ENCODE measurements at places on chromosomes 11 and 22.

GRCh38 chr11:4433856-4434255, 15.2 kb upstream of the OR52K2 start:
- DNase-seq: no peak

- DNase-seq: no peak
These were observed 12.3 kb upstream of the SOX10 start for GRCh38 chr22:37996515-37997246.

- no peak for DNase-seq
These were observed 4.0 kb downstream of the ANO3 start for GRCh38 chr11:26335903-26336302.

- DNase-seq: no peak
These were observed 38.4 kb downstream of the ZC3H12C start for GRCh38 chr11:110131386-110132123.

DNA sequence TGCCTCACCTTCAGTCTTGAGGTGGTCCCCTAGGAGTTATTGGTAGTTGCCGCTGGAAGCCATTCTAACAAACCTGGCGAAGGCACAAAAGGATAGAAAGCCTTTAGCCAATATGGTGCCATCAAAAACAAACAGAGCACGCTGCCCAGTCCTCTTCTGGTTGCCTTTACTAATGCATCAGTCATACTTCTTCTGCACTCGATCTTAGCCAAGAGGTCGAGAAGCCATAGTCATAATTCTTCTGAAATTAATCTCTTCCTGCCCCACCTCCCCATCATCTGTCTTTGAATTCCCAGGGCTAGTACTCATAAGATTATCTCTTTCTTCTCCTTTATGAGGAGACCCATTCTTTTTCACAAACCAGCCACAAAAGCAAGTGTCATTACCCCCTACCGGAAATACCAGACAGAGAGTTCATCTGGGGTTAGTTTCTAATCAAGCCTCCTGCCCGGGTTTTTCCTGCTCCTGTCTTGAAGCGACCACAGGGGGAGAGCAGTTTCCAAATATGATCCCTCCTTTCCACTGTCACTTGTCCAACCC, 21.4 kb upstream of the EHF start:
- no peak for DNase-seq

- no peak for DNase-seq
These were observed 105.4 kb upstream of the TIMP3 start for GRCh38 chr22:32696089-32696488.

DNA sequence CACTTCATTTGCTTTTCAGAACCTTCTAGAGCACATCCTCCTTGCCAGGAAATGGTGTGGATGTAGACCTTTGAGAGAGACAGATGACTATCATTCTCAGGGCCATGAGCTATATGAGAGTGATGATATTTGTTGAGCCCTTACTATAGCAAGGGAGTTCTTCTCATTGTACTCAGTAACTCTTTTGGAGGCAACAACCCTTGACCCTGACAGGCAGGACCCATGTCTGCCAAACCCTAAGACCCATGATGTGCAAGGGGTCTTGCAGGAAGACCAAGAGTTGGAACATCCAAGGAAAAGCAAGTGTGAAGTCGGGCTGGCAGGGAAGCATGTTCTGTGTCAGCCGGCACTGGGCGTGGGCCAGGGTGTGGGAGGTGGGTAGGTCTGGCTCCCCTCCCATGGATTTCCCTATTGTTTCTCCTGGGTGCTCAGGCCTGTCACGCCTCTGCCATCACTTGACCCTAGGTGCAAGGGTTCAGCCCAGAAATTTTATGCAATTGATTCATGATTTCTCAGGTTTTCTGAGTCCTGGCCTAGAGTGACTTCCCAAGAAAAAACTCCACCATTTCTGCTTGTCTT, 1.2 kb downstream of the FOLR3 start:
- no peak for DNase-seq

- DNase-seq: no peak
These were observed 1.3 kb upstream of the BDNF start for GRCh38 chr11:27701355-27702105.

DNA sequence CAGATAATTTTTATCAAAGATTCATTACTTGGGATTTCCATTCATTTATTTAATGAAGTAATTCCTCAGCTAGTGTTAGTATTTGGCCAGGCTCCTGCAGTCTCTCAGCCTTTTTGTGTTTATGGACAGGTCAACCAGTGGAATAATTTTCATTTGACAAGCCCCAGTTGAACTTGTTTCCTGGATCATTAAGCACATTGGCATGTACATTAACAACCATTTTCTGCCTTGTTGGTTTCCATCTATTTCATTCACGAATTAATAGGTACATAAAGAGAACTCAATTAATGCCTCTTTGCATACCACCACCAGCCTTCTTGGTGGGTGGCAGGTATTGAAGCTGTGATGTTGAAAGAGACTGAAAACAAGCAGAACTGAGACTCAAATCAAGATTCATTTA, 745.2 kb downstream of the KCNA4 start:
- no peak for DNase-seq

DNA sequence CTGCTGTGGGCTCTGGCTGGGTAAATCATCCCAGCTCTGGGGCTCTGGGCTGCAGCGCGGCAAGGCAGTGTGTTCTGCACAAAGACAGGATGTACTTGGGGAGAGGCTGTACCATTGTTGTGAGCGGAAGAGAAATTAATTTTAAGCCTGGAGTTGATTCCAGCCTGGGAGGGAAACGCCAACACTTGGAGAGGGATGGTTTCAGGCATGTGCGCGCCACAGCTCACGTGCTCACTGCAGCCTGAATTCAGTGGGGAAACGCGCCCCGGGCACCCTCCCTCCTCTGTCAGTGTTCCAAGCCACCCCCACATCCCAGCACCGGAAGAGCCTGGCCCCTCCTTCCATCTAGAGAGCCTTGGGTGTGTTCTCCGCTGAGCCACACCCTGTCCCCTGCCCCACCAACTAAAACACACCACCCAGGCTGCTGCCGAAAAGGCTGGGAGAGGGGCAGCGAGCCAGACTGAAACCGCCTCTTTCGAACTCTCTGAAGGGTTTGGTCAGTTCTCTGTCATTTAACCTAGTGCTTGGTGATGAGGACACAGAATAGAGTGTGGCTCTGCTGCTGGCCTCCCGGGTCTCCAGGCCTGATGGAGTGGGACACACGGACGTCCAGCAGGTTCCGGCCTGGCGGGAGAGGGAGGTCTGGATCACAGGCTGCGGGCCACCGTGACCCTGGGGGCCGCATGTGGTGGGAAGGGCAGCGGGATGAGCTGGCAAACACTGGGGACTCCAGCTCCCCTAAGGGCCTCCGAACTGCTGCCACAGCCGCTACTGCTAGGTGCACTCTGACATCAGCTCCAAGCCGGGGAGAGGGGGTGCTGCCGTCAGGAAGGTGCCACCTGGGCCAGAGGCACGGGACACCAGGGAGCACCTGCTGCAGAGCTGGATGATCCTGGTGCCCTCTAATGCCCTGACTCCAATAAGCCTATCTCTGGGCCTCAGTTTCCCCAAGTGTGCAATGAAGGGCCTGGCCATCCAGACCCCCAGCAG, 230.8 kb downstream of the CTTN start:
- no peak for DNase-seq

DNA sequence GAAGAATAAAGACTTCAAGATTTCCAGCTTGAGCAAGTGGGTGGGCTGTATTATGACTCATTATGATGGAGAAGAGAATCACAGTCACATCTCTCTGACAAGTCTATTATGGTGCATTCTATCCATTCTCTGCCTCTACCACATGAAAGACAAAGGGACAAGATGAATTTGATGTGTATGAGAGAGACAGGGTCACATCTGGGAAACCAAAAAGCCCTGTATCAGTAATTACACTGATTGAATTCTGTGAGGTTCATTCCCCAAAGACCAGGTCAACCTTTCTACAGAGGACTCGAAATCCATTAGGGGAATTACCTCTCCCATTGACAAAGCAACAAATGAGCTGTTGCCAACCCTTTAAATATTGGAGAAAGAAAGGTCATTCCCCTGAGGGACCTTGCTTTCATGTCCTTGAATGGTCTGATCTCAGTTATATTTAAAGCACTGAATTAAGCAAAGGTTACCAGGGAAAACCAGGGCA, 109.6 kb downstream of the USP35 start:
- DNase-seq: no peak

DNA sequence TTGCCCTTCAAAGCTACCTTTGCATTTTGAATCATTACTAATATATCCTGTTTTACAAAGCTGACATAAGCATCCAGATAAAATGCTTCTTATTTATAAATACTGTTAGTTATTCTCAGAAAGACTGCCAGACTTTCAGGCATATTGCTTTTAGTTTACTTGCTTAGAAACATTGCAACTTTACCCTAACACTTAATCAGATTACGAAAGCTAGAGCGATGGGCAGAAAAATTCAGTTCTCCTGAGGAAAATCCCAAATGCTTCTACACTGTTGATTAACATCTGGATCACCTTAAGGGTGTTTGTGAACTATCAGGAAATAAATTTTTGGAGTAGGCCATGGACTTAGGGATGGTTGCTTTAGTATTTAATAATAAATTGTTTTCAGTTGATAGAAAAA, 289.7 kb upstream of the MPPED2 start:
- DNase-seq: no peak

GRCh38 chr22:47776329-47776728, 1013.9 kb downstream of the TBC1D22A start:
- DNase-seq: no peak

DNA sequence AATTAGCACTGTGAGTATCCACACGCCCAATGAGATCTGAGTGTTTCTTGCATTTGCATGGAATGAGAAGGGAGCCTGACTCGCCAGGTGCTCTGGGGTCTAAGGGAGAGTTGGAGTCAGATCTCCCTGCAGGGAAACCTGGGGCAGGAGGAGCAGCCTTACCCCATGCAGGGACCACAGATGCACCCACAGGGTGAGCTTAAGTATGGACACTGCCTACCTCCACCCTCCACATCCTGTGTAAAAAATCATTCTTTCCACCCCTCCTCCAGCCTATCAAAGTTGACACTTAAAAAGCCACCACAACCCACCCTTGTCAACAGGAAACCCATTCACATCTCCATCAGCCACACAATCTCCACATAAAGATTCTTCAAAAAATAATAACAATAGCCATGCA, 67.0 kb upstream of the IGLL5 start:
- no peak for DNase-seq

DNA sequence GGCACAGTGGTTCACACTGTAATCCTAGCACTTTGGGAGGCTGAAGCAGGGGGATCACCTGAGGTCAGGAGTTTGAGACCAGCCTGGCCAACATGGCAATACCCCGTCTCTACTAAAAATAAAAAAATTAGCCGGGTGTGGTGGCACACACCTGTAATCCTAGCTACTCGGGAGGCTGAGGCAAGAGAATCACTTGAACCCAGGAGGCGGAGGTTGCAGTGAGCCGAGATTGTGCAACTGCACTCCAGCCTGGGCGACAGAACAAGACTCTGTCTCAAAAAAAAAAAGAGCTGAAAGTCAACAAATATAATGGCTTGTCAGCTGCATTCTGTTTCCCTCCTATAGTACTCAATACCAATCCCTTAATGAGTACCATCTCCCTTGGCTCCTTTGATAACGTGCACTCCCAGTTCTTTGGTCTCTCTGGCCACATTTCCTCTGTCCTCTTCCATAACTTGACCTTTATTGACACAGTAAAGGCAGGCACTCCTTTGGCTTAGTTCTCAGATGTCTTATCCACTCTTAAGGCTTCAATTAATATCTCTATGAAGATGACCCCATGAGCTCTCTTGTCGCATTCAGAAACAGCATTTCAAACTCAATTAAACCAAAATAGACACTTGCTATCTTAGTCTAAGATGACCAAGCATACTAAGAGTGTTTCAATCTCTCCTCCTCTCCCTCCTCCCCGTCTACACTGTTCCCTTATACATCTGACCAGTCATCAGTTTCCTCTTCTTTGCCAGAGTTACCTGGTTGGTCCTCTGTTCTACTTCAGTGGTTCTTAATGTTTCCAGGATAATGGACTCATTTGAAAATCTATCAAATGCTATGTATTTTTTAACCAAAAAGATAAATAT, 4.8 kb downstream of the MAPK1 start:
- no peak for DNase-seq

GRCh38 chr11:110160437-110160836, 67.2 kb downstream of the ZC3H12C start:
- no peak for DNase-seq

DNA sequence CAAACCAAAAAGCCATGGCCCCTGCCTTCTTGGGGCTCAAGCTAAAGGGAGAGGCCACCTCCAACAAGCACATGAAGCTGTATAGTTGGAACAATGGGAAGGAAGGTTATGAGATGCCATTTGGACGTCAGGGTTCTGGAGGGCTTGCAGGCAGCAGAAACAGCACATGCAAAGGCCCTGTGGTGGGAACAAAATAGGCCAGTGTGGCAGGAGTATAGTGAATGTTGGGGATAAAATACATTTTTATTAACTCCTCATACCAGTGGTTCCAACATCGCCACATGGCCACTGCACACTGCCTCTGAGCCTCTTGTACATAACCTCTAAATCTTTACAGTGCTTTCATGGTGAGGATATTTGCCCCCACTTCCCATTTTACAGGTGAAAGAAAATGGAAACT, 32.2 kb upstream of the MN1 start:
- no peak for DNase-seq

GRCh38 chr11:3920148-3920852, 64.8 kb downstream of the STIM1 start:
- DNase-seq: no peak

- DNase-seq: no peak
These were observed 79.7 kb downstream of the FBLN1 start for GRCh38 chr22:45582236-45582954.

- no peak for DNase-seq
These were observed 23.0 kb downstream of the PC start for GRCh38 chr11:66934950-66935779.

DNA sequence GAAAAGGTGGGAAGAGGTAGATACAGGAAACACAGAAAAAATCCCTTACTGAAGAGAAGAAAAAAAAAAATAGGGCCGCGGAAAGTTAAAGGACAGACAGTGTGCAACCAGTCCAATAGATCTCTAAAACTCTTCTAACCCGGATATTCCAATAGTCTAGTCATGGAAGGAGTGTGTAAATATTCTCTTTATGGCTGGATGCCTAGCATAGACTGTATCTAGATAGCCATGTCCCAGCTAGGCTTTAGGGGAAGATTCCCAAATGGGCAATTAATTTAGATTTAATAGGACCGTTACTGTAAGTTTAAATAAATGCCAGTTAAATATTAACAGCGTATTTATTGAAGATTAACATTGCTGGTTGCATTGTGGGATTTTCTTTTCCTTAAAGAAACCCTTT, 532.7 kb downstream of the NTM start:
- DNase-seq: no peak

GRCh38 chr11:65298655-65299179, 15.9 kb upstream of the CDC42EP2 start:
- DNase-seq: no peak

GRCh38 chr11:75152090-75152489, 1.2 kb downstream of the SLCO2B1 start:
- DNase-seq: no peak

- no peak for DNase-seq
These were observed 206.6 kb downstream of the GRIK4 start for GRCh38 chr11:120718171-120718570.

GRCh38 chr22:39439170-39439569, 17.6 kb upstream of the MGAT3 start:
- no peak for DNase-seq

Data from NCI-H2029 treated with DMSO at 0.1 percent for 48 hours (cell line).